Stimulated activated CD4-positive, alpha-beta T cell treated with anti-CD3 and anti-CD28 coated beads, Interleukin-4, amount 100 ng/mL, for 24 hours (primary cell): ENCODE measurements at places on chromosomes 6 and 20.

GRCh38 chr6:47066418-47066817 is 24.3 kb upstream of the ADGRF1 start:
- no peak for DNase-seq

DNA sequence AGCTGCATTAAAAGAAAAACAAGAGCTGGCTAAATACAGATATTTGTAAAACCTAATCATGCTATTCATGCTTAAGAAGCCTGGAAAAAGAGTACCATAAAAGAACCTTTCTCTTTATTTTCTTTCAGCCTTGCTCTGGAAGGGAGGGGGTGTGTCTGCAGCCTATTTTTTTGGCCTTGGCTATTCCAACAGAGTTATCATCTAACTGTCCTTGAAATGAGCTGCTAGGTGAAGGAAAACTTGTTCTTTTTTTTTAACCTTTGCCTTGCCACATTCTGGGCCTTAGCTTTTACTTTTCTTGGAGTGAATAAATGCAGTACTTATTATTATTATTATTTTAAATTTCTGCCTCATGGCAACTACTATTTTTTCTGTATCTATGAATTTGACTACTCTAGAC is 224.9 kb upstream of the SYNCRIP start:
- DNase-seq: no peak

DNA sequence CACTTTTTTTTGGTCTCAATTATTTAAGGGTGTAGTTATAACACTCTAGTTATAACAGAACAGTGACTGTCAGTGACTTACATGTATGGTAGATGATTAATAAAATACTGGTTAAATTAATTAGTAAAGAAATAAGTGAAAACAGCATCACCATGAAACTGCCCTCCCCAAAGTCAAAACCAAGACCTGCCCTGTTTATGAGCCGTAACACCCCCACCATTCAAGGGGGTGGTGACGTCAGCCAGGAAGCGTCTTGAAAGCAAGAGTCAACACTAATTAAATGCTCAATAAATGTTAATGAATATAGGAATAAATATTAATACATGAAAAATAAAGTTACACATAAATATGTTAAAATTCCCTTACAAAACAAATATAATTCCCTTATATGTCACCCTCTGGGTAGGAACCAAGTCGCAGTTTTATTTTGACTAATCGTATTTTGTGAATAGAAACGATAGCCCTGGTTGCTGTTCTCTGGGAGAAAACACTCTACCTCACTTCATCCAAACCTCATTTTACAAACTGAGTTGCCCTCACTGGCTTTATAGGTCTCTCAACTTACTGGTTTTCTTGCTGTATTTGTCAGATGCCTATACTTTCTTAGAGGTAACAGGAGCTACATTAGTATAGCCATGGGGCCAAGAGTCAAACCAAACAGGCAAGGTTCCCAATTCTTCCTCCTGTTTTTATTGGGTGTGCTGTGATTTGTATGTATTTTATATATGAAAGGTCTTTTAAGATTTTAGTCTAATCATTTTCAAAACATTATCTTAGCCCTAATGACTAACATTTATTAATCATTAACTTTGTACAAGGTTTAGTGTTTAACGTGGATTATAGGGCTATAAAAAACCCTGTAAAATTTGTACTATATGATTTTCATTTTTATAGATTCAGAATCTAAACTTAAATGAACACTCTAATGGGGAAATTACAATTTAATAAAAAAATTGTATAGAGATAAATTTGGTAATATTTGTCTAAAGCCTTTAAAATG is 227.9 kb upstream of the IRAK1BP1 start:
- no peak for DNase-seq

DNA sequence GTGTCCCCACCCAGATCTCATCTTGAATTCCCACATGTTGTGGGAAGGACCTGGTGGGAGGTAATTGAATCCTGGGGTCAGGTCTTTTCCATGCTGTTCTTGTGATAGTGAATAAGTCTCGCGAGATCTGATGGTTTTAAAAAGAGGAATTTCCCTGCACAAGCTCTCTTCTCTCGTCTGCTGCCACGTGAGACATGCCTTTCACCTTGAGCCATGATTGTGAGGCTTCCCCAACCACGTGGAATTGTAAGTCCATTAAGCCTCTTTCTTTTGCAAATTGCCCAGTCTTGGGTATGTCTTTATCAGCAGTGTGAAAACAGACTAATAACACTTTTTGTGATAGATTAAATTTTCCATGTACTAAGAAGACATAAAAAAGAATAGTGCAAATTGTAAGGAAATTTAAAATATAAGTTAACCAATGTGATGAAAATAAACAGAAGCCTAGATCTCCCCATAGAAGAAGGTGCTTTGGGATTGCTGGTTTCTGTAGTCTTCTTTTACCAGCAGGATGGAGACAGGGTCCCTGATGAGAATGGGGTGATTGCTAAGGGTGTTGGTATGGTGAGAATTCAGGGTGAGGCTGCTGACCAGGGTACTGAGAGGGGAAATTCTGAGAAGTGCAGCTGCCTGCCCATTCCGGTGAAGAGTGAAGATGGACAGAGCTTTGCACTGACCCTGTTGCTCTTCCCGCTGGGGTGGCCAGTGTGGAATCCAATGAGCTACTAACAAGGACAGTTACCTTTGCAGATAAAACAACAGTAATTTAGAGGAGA is 50.7 kb downstream of the BMP2 start:
- no peak for DNase-seq

- no peak for DNase-seq
These were observed 32.8 kb downstream of the PSMB9 start for GRCh38 chr6:32886681-32887383.

GRCh38 chr6:159418997-159419396 is 249.8 kb downstream of the FNDC1 start:
- no peak for DNase-seq

GRCh38 chr6:21587179-21587960 is 6.2 kb upstream of the SOX4 start:
- peak; percentile 9 for DNase-seq

DNA sequence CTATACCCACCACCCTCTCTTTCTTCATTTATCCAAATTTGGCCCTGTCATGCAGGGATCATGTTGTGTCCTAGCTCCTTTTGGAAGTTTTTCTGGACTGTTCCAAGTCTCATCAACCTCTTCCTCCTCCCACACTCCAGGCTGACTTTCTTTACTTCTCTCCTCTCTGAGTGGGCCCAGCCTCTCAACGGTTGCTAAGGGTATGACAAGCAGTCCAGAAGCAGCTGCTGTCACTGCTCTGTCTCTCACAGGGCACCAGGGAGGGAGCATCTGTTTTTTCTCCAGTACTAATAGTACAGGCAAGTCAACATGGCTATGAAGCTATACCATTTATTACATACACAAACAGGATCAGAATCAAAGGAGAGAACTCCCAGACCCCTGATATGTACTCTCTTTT is 8.2 kb downstream of the NT5DC1 start:
- no peak for DNase-seq

- DNase-seq: no peak
These were observed 847 bp upstream of the NCR2 start for GRCh38 chr6:41334482-41335040.

DNA sequence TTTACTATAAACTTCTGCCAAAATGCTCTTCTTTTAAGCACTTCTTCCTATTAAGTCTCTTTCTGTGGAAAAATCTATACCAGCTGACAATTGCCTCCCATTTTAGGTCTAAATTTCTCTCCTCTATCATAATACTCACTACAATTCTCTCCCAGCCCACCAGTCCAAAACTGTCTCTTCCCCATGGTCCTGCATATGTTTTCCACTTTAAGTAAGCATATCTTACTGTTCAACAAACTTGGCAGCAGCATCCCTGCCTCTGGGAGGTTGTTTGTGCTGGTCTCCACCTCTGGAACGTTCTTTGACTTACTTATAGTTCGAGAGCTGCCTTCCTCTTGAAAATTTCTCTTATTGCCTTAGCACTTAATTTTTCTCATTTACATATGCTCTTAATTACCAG is 180.5 kb downstream of the COL12A1 start:
- DNase-seq: no peak

GRCh38 chr6:156502969-156503504 is 274.1 kb upstream of the ARID1B start:
- no peak for DNase-seq

DNA sequence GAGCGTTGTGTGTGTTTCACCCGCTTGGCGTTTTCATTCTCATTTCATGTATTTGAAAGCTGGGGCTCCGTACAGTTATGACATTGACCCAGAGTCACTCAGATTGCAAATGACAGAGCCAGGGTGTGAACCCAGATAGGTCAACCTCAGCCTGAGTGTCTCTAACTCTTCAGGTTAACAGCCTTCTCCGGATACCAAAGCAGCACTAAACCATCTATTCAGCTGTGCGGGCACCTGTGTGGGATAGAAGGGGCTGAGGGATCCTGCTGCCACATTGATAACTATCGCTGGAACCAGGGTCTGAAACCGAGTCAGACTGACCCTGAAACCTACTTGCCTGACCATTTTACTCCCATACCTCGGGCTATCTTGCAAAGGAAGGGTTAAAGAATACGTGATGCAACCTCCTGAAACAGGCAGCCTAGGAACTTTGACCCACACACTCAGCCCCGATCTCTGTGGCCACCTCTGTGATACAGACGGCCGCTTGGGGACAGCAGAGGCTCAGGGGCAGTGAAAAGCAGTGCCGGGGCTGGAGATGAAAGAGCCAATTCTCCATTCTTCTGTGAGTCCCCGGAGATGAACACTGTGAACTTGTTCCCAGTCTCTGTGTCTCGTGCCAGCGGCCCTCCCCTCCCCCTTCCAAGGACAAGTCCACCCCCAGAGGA is 233.5 kb upstream of the QKI start:
- DNase-seq: no peak

- peak; percentile 34 for DNase-seq
These were observed 22.1 kb upstream of the ZNF318 start for GRCh38 chr6:43391440-43392031.

DNA sequence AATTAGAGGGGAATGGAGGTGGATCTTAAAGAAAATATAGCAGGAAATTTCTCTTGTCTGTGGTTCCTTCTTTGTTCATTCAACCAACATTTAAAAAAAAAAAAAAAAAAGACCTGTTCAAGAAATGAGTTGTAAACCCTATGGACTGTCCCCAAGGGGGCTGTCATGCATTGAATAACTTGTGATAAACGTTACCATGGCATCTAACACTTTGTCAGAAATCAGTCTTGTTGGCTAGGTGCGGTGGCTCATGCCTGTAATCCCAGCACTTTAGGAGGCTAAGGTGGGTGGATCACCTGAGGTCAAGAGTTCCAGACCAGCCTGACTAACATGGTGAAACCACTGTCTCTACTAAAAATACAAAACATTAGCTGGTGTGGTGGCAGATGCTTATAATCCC is 381.7 kb downstream of the BCKDHB start:
- DNase-seq: no peak

DNA sequence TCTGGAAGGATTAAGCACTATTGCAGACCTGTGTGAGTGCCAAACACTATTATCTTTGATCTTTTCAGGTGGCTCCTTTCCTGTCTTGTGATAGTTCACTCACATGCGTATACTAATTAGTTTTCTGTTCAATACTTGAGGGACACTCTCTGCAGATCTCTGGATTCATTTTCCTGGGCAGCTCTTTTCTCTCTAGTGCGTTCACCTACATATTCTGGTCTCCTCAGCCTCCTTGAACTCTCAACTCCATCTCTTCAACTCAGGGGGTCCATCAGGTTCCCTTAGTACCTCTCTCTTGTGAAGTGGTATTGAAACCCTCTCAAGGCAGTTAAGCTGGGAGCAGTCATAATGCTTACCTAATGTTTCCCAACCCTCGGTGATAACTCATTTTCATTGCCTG is 1218.1 kb upstream of the MAP3K7 start:
- no peak for DNase-seq

DNA sequence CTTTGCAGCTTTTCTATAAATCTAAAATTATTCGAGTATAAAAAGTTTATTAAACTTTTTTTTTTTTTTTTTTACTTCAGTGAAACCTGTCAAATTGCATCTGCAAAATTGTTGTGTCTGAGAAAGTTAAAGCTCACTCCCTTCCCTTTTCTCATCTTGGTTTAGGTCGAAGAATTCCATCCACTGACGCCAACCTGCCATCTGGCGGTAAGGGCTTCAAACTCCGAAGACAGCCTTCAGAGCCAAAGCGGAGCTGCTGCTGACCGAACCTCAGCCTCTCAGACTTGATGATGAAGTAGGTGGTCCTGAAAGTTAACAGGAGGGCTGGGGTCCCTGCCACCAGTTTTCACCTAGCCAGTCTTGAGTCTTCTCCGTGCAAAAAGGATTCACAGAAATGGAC is 29.6 kb upstream of the VAPB start:
- DNase-seq: no peak

GRCh38 chr20:17912916-17913315 is 55.7 kb downstream of the SNX5 start:
- no peak for DNase-seq

- DNase-seq: no peak
These were observed 114.1 kb downstream of the ERMARD start for GRCh38 chr6:169865346-169866139.

- no peak for DNase-seq
These were observed 1038.4 kb downstream of the EPHA7 start for GRCh38 chr6:92380803-92381601.

GRCh38 chr6:101402622-101403031 is 9.1 kb downstream of the GRIK2 start:
- no peak for DNase-seq

- no peak for DNase-seq
These were observed 172.4 kb upstream of the PDE10A start for GRCh38 chr6:165835410-165835851.

GRCh38 chr20:49290608-49291191 is 12.8 kb upstream of the ZNFX1 start:
- DNase-seq: no peak

GRCh38 chr6:163487606-163488005 is 73.1 kb downstream of the QKI start:
- DNase-seq: no peak

DNA sequence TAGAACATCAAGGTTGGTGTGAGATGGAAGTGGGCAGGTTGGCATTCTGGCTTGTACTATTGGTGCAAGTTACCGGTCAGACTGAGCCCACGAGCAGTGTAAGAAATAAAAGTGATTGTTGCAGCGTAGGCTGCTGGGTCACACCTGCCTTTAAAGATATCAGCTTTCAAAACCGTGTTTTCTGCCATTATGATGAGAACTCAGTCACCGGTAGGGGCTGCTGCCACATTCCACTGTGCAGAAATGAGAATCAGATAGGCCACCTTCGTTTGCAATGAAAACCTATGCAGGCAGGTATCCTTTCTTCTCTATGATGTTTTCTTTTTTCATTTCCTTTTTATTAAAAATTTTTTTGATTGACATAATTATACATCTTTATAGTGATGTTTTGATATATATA is 168.5 kb downstream of the MYLK4 start:
- no peak for DNase-seq

DNA sequence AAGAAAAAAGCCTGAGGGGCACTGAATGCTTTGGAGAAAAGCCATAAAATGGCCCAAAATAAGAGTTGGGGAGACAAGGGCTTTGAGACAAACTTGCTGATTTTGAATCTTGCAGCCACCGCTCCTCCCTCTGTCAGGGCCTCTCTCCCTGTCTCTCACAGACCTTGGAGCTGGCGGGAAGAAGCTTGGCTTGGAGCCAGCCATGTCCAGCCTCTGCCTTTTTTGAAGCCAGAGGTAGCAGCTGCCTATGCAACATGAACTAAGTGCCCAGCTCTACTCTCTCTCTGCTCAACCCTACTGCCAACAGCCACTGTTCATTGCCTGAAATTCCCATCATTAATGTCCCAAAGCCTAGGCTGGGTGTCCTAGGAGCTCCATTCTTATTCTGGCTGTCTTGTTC is 63.7 kb upstream of the CTNNBL1 start:
- no peak for DNase-seq
